Cerebellar nuclear complex (tissue), 1 donor: ENCODE measurements at places on chromosomes 13 and 19.

GRCh38 chr13:32048816-32049215 lies 17.2 kb downstream of the FRY start:
- no peak for DNase-seq

DNA sequence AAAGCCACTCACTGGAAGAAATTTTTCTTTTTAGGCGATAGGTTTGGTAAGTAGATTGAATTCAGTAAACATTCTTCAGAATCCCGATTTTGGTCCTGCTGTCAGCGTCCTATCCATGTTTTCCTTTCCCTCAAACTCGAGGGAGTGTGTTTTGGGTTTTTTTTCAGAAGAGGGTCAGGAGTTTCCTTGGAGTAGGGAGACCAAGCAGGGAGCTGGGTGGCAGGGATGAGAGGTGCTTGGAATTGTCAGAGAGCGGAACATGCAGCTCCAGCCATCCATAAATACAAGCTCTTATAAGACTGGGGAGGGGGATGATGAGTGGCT lies 1.6 kb upstream of the PCDH8 start:
- no peak for DNase-seq

DNA sequence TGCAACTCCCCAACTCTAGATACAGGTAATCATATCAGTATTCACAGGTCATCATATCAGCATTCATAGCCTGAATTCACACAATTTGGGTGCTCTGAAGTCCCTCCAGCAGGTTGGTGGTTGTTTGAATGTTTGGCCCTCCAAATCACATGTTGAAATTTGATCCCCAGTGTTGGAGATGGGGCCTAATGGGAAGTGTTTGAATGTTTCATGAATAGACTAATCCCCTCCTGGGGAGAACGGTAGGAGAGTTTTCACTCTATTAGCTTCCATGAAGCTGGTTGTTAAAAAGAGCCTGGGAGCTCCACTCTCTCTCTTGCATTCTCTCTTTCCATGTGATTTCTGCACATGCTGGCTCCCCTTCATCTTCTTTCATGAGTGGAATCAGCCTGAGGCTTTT lies 288.6 kb upstream of the PCDH9 start:
- DNase-seq = no peak

GRCh38 chr13:52984881-52985363 lies 43.7 kb upstream of the OLFM4 start:
- DNase-seq = no peak

GRCh38 chr19:10137751-10138682 lies 18.3 kb upstream of the EIF3G start:
- DNase-seq = no peak

GRCh38 chr19:17841371-17841809 lies 6.4 kb downstream of the JAK3 start:
- DNase-seq = no peak

DNA sequence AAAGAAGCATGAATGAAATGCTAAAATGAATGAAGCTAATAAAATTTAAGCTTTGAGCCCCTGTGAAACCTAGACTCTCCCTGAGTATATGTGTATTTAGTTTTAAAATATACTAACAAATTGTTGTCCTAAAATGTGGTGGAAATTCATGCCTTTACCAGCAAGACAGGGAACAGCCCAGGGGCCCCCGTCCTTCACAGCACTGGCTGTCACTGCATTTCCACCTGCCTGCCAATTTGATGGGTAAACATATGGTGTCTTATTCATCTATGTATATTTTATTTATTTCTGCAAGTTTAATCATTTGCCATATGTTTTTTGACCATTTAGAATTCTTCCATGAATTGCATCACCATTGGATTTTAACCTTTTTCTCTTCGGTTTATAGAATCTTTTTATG lies 463.7 kb upstream of the NBEA start:
- no peak for DNase-seq
